Pons (tissue), 1 donor: ENCODE measurements at places on chromosomes 16 and 17.
A peak's percentile ranks its signal among the peaks of the same experiment; 100 is the strongest.

GRCh38 chr17:9830711-9831110 is 5.0 kb downstream of the GLP2R start:
- DNase-seq = no peak

DNA sequence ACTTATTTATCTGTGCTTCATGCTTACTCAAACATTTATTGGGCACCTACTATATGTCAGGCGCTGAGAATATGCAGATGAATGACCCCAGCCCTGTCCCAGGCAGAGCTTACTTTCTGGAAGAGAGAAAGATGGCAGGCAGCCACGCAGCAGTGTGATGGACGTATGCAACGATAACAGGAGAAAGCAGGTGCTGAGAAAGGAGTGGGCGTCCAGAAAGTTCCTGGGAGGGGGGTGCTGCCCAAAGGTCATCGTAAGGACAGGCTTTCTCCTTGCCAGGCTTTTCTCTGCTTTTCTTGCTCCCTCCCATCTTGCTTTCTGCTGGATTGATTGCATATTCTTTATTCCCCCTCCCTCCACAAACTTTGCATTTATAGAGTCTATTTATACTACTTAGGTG is 124.5 kb downstream of the GAS7 start:
- DNase-seq = no peak

GRCh38 chr16:67528870-67529581 is 397 bp downstream of the RIPOR1 start:
- no peak for DNase-seq

- no peak for DNase-seq
Observed at GRCh38 chr16:27728691-27729090, 178.7 kb downstream of the KATNIP start.

DNA sequence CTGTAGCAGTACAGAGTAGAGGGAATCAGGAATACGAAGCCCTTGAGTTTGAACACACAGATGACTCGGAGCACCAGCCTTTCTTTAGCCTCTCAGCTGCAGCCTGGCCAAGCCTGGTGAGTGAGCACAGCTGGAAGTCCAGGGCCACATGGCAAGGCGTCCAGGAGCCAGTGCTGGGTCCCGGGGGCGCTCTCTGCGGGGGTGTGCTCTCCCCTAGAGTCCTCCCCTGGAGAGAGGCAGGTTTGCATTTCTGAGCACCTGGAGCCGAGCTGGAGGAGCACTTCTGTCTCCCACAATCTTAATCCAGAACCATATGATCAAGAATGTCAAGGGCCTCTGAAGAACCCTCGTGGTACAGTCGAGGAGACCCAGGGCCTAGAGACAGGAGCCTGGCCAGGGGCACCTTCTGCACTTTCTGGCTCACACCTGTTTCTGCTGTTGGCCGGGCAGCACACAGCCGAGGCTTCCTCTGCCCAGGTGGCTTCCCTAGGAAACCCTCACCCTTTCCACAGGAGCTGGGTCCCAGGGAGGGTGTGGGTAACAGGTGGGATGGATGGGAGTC is 78.3 kb downstream of the PLD6 start:
- no peak for DNase-seq

GRCh38 chr16:67919622-67920221 is 11.9 kb downstream of the CTRL start:
- no peak for DNase-seq

DNA sequence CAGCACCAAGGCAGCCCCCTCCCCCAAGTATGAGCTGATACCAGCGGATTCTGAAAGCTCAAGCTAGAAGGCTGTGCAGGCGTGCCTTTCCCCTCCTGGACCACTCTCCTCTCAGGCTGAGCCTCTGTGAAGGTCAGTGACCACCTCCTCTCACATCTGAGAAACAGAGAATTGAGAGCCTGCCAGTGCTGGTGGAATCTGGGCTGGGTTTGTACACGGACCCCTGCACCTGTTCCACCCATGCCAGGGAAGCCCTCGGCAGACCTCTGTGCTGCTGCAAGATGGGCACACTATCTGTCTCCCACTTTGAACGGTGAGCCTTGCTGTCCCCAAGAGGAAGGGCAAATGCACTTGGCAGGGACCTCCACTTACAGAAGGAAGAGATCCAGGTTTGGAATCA is 54.7 kb upstream of the SDK2 start:
- no peak for DNase-seq

DNA sequence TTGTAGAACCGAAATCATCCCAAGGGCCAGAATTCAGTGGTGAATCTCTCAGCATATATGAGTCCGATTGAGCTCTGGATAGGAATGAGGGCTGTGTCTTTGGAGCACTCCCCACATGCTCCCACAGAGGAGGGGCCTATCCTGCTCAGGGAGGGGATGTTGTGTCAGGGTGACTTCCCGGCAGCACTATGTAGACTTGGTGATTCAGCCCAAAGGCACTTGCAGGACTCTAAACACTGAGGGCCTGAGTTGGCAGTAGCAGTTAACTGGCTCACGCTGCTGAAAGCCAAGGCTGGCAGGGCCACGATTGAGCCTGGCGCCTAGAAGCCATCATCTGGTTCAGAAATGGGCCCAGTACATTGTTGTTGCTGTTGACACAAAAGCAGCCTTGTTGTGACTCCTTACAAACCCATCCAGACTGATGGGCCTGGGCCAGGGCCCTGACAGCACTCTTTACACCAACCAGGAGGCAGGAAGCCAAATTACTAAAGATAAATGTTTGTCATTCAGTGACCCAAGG is 31.9 kb downstream of the NMT1 start:
- DNase-seq = peak; percentile 99

- DNase-seq = no peak
Observed at GRCh38 chr17:29560316-29560715, 6.5 kb downstream of the ABHD15 start.

DNA sequence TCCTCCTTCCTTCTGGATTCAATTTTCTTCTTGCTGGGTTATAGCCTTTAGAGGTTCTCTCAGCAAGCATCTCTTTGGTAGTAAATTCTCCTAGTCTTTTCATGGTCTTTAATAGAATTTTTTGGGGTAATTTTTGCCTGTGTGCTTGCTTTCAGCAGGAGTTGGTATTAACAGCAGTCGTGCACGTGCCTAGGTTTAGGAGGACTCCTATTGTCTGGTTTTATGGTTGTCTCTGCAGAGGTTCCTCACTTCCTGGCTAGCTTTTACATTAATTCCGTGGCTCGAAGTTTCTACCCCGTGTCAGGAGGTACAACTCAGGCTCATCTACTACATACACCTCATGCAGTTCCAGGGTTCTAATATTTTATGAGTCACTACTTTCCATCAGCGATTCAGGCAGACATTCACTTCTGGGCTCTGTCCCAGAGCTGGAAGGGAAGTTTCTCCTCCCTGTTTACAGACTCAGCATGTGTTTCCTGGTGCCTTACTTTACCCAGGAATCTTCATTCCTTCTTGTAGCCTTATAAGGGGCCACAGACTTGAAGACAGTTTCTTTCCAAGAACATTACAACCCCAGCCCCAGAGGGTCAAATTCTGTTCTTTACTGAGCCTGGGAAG is 643.6 kb downstream of the HS3ST4 start:
- no peak for DNase-seq

DNA sequence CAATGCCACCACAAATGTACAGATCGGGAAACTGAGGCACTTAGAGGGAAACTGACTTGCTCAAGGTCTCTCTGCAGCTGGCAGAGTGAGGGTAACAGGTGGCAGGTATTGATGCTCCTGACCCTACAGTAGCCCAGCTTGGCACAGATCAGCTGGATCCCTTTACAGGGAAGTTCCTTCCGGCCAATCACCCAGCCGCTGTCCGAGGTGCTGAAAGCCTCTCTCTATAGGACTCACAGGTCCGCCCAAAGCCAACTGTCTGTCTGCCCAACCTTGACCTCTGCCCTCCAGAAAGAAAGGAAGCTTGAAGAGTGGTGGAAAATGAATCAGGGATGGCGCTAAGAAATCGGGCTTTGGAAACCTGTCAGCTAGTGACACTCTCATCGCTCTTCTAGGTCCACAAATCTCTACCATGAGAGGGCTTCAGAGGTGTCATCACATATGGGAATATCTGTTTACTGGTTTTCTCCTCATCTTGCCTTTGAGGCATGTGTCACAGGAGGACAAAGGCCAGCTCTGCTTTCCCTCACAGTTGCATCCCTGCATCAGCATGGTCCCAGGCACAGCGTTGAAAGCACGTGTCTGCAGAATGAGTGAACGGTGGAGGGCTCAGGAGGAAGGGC is 246.2 kb downstream of the KATNIP start:
- DNase-seq = no peak

DNA sequence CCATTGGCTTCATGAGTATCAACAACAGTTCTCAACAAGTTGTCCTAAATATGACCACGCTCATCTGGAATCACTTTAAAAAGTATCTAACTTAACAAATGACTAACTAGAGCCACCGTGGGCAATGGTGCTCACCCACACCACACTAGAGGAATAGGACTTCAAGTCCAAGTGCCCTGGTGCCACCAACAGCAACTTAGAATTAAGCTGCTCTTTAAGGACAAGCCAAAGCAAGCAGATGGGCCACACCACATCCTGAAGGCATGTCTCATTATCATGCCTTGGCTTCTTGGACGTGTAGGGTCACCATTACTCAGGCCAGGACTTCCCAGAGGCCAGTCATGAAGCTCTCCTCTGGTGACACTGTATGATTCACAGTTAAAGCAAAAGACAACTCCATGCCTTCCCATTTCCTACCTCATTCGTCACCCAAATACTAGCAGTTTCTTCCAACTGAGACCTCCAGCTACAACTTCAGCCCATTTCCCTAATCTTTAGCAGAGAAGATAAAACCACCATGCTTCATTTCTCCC is 9.4 kb upstream of the SLC6A4 start:
- no peak for DNase-seq

GRCh38 chr16:49484936-49485335 is 111.3 kb downstream of the C16orf78 start:
- DNase-seq = no peak

DNA sequence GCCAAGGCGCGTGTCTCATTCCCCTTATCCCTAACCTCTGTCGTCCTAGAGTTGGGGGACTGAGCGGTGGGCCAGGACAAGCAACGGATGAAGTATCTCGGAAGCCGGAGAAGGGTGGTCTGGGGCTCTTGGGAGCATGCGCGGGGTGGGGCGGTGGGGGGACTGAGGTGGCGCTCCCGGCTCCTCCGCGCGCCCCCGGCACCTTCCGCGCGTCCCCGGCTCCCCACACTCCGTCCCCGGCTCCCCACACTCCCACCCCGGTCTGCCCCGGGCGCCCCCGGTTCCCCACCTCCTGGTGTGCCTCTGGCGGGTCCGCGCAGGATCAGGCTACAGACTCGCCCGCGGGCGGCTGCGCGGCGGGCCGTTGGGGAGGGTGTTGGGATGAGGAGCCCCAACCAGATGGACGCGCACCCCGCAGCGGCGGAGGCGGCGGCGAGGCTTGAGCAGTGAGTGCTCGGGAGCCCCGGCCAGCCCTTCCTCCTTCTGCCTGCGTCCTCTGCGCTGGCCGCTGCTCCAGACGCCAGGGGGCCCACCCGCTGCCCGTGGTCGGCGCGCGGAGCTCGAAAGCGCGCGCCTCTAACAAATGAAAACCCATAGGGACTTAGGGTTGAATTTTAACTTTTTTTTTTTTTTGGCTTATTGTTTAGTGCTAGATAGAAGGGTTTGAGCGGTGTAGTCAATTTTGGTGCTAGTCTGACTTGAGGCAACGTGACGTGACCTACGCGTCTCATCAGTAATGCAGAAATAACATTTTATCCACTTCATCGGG is 5.6 kb upstream of the CRYM start:
- DNase-seq = no peak

GRCh38 chr17:77611791-77612502 is 346.6 kb upstream of the TNRC6C start:
- DNase-seq = no peak
